Chondrocyte (in vitro differentiated cells): ENCODE measurements at places on chromosomes 4 and X.

DNA sequence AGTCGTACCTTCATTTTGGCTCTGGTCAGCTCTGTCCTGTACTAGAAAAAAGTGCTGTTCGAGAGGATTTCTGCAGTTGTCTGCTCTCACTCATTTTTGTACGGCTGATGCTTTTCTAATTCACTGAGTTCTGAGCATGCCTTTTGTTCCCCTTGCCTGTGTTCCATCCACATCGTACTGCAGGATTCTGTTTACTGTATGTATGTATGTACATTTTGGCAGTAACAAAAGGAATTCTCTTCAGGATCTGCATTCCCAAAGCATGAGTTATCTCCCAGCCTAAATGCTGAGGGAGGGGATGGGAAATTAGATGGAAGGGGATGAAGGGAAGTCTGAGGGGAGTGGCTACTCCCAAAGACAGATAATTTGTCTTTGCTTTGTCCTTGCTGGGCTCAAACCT is 87.6 kb downstream of the GBA3 start:
- H3K4me1 ChIP-seq, result no peaks in the 10 kb centered on the region
- H3K36me3 ChIP-seq, result no peaks in the 10 kb centered on the region
- H3K4me3 ChIP-seq, result no peak overlapping the region
- no peak for DNase-seq

DNA sequence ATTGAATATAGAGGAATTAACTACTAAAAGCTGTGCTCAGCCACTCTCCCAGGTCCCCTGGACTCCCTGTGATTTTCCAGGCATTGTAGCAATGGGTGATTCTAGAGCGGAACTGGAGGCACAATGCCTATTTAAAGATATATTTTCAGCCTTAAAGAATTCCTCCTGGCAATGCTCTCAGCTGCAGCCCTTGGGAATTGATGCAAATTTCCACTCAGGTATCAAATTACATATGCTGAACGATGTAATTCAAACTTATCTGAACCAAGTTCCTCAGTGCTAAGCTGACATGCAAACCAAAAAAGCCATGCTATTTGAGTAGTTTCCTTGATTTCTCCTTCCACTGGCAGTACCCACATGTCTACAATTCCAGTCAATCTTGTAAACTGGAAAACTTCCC is 86.3 kb upstream of the GABRA3 start:
- no peaks in the 10 kb centered on the region for H3K27me3 ChIP-seq
- peaks cover 4% of the 10 kb centered on the region for H3K4me1 ChIP-seq
- H3K4me3 ChIP-seq, result no peak overlapping the region
- H3K27ac ChIP-seq, result no peak overlapping the region

DNA sequence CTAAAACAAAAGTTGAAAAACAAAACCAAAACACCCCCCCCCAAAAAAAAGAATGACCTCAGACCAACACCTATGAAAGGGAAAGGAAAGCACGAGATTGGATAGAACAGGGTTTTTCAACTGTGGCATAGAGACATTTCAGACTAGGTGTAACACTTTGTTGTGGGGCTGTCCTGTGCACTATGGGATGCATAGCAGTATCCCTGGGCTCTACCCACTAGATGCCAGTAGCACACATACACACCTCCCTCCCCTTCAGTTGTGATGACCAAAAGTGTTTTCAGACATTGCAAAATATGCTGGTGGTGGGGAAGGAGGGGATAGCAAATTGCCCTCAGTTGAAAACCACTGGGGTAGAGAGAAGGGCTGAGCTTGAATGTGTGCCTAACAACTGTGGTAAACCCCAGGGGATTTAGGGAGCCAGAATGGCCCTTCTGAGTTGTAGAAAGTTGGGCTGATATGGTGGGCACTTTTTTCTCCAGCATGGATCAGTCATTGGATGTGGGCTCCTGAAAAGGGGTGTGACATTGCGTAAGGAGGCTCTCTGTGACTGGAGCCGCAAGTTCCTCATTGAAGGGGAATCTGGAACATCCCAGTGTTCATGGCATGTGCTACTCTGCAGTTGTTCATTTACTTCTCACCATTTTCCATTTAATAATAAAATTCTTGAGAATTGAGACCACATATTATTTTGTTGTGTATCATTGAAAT is 8.8 kb upstream of the GEMIN8 start:
- peaks cover 10% of the 10 kb centered on the region for H3K27me3 ChIP-seq
- H3K27ac ChIP-seq, result no peak overlapping the region
- no peaks in the 10 kb centered on the region for H3K4me1 ChIP-seq

GRCh38 chrX:15497865-15498264 is 2.7 kb upstream of the BMX start:
- DNase-seq, result no peak
- H3K27me3 ChIP-seq, result peaks cover 6% of the 10 kb centered on the region
- no peak overlapping the region for H3K27ac ChIP-seq
- H3K4me1 ChIP-seq, result peaks cover 10% of the 10 kb centered on the region

DNA sequence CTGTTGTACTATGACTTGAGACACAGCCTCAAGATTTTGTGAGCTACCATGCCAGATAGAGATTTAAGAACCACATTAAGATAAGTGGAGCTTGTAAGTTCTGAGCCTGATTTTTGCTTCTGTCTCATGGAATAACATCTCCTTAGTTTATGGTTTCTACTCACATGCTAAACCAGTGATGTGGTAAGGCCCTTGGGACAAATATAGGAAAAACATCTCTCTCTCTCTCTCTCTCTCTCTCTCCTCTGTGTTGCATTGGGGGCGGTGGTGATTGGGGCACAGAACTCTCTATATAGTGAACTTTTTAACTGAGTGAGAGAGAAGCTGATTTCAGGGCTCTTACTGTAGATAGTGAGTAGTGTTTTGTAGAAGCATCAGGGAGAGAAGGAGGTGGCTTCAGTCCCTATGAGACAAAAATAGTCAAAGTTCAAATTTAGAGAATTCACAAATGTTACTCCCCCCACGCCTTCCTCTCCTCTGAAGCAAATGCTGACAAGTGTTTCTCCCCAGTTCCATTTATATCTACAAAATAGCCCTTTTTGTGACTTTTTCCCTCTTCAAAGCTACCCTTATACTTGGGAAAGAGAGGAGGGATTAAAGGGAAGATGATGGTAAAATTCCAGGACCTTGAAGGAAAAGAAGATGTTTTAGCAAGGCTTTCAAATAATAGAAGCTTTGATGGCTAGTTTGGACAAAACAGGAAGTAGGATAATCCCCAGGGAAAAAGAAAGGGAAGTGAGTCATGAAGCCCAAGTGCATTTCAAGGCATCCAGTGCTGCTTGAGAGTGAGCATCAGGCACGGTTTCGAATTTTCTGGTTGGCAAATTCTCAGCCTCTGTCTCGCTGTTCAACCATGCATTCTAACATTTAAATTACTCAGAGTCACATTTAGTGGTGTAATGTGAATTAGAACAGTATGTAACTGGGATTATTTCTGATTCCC is 134.3 kb upstream of the AP1S2 start:
- H3K4me3 ChIP-seq, result no peak overlapping the region
- DNase-seq, result no peak
- H3K27me3 ChIP-seq, result no peaks in the 10 kb centered on the region
- H3K4me1 ChIP-seq, result peaks cover 19% of the 10 kb centered on the region

DNA sequence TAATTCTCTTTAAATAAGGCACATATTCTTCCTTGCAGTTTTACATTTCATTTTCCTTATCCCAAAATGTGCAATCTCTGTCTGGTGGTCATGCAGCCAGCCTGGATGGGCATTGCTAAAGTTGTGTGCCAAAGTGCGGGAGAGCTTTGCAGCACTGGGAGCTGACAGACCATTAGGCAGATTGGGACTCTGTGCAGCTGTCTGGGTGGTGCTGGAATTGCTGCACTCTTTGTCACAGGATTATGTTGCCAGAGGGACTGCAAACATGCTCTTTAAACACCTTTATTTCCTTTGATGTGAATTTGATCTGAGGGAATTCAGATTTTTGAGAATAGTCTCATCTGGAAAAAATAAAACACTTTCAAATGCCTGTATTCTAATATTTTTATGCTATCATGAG is 956.2 kb upstream of the DIAPH2 start:
- H3K4me1 ChIP-seq, result no peaks in the 10 kb centered on the region
- H3K27me3 ChIP-seq, result no peaks in the 10 kb centered on the region
- H3K36me3 ChIP-seq, result no peaks in the 10 kb centered on the region
- DNase-seq, result no peak

GRCh38 chr4:165972747-165973146 is 99.7 kb downstream of the TLL1 start:
- no peak overlapping the region for H3K27ac ChIP-seq
- H3K4me1 ChIP-seq, result peaks cover 12% of the 10 kb centered on the region
- no peak overlapping the region for H3K4me3 ChIP-seq
- H3K36me3 ChIP-seq, result no peaks in the 10 kb centered on the region

DNA sequence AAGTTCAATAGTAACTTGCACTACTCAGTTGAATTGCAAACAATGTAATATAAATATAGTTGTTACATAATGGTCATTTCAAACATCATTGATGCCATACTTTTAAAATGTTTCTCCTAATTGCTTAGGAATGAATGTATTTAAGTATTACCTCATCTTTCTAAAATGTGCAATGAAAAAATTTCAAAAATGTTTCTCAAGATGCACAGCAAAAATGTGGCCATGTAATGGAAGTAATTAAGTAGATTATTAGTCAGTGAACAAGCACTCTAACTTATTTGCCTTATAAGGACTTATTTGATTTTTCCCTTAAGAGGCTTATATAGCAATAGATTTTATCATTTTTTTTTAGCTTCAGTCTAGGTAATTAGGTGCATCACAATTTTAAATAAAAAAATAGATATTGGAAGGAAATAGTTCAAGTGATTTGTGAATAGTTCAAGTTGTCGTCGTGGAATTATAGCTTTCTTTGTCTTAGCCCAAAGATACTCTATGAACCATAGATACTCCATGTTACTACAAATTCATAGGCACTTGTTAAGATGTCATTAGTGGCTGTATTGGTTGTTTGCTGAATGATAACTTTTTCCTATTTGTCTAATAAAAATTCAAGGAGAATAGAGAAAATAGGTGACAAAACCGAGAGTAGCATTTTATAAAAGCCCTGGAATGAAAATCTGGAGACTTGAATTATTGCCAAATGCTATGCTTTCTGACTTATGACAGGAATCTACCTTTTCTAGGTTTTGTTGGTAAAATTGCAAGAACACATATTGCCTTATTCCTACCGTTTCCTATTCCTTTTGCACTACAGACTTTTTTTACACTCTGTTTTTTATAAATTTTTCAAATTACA is 118.5 kb downstream of the TLL1 start:
- H3K36me3 ChIP-seq, result no peaks in the 10 kb centered on the region
- peak overlapping the region; percentile 4 for H3K4me3 ChIP-seq
- peak overlapping the region; percentile 9 for H3K27ac ChIP-seq

- DNase-seq, result no peak
- no peak overlapping the region for H3K4me3 ChIP-seq
- peaks cover 19% of the 10 kb centered on the region for H3K4me1 ChIP-seq
These were observed 48.1 kb upstream of the TBL1X start for GRCh38 chrX:9416562-9417348.
